ENCODE measurements at places on chromosomes 4 and X.

DNA sequence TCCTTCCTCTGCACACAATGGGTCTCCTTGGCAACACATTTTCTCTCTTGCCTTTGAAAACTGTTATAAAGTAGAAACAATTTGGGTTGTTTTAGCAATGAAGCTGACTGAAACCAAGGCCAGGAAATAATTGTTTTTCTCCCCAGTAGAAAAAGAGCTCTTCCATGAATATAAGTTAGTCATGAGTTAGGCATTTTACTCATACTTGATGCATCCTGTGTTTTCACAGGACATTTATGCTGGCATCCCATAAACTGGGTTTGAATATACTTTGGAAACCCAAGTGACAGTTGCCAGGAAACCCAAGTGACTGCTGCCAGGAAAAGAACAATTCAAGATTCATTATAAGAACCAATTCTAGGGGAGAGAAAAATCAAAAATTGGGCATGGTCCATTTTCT, 128.6 kb upstream of the NPY2R start:
- no peak for DNase-seq

DNA sequence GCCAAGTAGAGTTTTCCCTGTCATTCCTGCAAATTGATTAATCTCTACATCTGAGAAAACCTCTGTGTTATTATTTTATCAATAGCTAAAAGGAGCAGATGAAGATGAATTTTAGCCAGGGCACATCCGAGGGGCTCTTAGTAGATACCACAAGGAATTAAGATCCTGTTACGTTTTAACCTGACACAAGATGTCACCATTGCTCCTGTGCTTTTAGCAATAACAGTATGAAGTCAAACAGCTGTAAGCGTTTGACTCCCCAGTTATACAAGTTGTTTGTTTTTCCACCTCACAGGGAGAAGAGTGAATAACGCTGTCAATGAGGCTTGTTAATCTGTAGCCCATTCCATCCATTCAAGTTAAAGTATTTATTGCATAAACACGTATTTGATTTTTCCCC, 76.0 kb upstream of the AP1S2 start:
- no peak for DNase-seq

- DNase-seq = peak; percentile 61
Measured at GRCh38 chrX:123764967-123765871, 32.4 kb upstream of the THOC2 start.

DNA sequence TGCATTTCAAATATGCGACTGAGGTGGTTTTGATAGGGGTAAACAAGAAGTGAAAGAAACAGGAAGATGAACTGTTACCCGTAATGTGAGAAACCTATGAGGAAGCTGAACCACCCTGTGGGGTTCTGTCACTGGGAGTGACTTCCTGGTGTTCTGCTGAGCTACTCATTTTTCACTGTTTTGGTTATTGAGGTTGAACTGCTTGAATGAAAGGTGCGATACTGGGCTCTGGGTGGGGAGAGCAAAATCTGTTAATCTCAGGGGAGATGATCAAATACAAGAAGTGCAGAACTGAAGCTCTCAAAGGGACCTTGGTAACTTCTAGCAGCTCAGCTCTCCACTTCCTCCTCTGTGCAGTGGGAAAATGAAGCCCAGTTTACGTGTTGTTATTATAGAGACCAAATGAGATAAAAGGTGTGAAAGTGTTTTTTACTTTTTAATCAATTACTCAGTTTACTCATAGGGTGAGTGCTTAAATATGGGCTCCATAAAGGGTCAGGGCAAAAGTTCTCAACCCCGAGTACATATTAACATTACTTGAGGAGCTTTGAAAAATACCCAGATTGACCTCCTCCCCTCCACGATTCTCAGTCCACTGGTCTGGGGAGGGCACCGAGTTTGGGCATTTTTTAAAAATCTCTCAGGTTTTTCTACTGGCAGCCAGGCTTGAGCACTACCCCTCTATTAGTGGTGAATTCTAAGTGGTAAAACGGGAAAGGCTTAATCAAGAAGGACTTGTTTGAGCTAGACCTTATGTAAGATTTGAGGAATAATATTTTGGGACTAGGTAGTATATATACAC, 66.7 kb downstream of the COQ2 start:
- DNase-seq = peak; percentile 52

GRCh38 chr4:157587681-157588423, 367.3 kb downstream of the GRIA2 start:
- no peak for DNase-seq

DNA sequence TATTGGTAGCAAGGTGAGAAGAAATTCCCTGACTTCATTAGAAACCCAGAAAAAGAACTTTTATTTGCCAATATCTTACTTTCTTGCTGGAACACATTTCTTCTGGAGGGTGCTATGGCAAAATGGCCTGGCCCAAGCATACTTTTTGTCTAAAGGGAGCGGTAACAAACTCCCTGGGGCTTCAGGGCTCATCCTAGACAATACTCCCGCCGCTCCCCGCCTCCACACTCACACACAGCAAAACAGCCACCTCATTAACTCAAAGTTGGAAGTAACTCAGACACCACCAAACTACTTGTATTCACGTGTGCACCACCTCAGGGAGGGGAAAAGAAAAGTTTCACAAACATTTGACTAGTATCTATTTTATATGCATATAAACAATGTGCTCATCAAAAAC, 75.7 kb downstream of the IGSF1 start:
- DNase-seq = no peak

DNA sequence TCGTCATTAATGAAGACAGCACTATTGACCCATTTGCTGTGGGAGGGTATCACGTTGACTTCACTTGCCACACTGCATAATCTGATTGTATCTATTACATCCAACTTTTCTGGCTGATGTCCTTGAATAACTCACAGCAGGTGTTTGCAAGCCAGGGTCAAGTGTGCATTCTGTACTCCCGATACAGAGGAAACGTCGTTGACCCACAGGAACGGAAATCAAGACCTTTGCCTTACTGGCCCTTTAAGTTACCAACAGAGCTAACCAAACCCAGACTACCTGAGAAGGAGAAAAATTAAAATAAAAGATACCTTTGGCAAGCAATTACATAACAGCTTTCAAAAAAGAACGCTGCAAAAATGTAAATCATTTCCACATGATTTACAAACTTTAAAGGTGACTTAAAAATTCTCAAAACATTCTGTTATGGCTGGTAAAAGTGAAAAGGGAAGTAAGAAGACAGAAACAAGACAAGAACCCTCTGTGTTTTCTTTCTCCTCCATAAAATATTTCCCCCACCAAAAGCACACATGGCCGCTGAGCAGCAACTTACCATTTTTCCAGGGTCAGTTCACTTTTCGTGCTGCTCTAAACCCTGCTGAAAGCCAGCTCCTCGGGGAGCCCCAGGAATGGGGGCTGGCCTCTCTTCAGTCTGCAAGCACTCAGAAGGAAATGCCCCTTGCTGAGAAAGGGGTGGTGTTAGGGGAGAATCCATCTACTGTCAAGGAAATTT, 6.5 kb upstream of the SHISA3 start:
- DNase-seq = no peak

GRCh38 chr4:37981844-37982720, 21.9 kb downstream of the PTTG2 start:
- DNase-seq = no peak

GRCh38 chr4:40205259-40206198, 8.7 kb downstream of the RHOH start:
- DNase-seq = no peak

GRCh38 chrX:38484607-38485498, 76.5 kb upstream of the TSPAN7 start:
- DNase-seq = no peak

DNA sequence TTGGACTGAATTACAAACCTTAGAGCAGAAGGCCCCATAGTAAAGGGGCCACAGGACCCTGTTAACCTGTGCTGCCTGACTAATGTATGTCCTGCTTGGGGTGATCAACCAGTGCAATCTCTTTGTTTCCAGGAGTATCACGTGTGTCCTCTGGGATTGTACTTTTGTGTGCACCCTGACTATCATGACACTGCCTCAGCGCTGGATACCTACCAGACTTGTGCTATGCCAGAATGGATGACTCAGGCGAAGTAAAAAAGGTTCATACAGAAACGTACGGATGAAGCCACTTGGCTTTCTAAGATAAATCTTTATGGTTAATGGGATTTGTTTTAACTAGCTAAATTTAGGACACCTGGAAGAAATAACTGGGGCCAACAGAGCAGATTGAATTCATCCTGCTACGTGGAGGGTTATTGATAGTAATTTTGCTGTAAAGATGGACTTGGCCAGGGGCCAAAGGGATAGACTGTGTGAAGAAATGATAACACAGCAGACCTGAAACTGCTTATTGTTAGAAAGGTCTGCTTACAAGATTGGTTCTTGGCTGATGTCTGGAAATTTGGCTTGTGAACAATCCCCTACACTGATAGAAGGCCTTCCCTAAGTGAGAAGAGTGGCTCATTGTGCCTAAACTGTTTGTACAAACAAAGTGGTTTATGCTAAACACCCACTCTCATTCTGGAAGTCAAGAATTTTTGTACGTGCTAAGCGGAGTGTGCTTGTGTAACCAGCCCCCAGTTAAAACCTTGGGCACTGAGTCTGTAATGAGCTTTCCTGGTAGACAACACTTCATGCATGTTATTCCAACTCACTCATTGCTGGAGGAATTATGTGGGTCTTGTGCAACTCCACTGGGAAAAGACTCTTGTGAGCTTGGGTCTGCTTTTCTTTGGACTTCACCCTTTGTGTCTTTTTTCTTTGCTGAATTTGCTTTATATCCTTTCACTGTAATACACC, 750.5 kb upstream of the HTR2C start:
- DNase-seq = no peak

- no peak for DNase-seq
Measured at GRCh38 chr4:183165376-183165775, 66.3 kb downstream of the WWC2 start.

GRCh38 chr4:73853246-73853704, at the start of gene PF4V1:
TSS of gene PF4V1 (plus strand) at chr4:73853296. CDS start at chr4:73853363, 67 bp downstream.
- DNase-seq = no peak

DNA sequence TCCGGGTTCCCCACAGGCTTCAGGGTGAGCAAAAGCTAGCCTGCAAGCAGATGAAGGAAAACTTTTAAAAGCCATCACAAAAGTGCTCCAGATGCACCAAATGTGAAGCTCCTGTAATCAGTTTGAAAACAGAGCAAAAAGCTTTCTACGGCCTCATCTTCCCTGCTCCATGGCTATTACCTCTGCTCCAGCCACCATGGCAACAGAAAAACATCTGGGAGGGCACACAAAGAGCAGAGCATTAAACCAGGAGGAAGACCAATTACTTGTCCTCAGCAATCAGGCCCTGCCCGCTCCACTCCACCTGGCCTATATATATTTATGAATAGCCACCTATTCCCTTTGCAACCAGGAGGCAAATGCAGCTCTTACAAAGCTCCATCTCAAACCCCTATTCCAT, 33.6 kb downstream of the TMEM154 start:
- DNase-seq = no peak

DNA sequence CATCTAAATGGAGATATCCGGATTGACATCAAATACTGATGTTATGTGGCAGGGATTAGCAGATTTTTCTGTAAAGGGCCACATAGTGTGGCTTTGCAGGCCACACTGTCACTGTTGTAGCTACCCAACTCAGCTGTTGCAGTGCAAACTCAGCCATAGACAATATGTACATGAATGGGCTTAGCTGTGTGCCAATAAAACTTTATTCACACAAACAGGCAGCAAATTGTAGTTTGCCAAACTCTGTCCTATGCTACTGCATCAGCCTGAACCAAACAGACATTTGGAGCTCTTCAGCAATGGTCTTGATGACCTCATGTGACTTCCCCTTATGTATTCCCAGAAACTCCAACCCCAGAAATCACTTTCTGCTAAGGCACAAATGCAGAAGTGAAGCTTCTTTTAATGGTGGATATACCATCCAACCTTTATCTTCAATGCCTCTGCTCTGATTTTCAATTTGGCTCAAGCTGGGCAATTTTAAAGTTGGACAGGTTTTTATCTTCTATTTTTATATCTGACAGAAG, 18.4 kb upstream of the TRPC5OS start:
- DNase-seq = no peak

DNA sequence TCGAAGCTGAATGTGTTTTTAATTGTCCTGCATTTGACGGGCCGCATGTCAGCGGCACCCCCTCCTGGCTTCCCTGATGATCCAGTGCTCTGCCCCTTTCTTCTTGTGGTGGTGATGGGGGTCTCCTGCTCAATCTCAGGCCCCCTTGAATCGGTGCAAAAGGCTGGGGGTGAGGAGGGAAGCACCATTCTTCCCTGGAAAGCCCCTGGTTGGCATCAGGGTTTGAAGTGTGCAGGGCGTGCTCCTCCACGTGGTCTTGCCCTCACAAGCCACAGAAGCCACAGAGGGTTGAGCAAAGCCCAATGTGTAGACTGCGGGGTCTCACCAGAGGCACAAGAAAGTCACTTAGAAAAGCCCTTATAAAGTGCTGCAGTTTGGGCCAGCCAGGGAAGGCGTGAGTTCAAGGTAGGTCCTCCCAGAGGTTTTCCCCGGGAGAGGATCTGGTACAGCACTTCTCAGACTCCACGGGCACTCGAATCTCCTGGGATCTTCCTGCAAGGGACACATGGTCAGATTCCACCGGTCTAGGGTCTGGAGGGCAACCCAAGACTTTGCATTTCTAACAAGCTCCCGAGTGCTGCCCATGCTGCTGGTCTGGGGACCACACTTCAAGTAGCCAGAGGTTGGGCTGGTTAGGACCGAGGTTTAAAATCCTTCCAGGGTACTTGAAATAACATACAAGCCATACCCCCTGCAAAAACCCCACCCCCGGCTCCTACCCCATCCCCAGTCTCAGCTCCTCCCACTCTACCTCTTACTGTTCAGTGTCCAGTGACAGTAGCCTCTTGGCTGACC, 35.1 kb downstream of the PSAPL1 start:
- DNase-seq = no peak

GRCh38 chr4:2446656-2447564, 22.0 kb upstream of the RNF4 start:
- no peak for DNase-seq

DNA sequence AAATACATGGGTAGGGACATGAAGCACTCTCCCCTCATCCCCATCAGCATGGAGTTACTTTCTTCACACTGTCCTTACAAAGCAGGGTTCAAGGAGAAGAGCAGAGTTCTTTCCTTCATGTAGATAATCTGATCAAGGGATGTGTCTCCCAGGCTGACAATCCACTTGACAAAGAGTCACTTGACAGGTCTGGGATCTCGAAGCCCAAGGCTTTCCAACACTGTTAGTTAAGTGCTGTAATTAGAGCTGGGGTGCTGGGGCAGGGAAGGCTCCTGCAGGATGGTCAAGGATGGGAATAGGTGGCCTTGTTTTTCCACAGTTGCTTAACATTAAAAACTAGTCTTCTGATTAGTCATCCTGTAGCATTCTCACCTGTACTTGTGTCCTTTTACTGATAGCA, 38.0 kb downstream of the CCNG2 start:
- no peak for DNase-seq

DNA sequence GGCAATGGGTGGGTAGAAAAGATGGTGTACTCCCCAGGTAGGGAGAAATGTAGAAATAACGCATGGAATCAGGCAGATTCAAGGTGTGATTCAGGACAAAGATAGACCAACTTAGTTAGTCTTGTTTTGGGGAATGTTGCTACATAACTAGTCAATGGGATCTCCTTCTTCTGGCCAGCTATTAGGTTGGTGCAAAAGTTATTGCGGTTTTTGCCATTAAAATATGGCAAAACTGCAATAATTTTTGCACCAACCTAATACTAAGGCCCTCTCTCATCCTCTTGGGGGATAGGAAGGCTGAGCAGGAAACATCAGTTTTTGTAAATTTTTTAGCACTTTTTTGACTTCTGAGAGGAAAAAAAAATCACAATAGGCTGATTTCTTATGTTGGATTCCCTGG, 23.2 kb downstream of the CYBB start:
- DNase-seq = no peak

- DNase-seq = no peak
Measured at GRCh38 chr4:64503945-64504675, 94.9 kb upstream of the TECRL start.

- DNase-seq = no peak
Measured at GRCh38 chrX:13864264-13864663, 47.4 kb upstream of the GPM6B start.
